ENCODE measurements at places on chromosomes 11 and 22.

DNA sequence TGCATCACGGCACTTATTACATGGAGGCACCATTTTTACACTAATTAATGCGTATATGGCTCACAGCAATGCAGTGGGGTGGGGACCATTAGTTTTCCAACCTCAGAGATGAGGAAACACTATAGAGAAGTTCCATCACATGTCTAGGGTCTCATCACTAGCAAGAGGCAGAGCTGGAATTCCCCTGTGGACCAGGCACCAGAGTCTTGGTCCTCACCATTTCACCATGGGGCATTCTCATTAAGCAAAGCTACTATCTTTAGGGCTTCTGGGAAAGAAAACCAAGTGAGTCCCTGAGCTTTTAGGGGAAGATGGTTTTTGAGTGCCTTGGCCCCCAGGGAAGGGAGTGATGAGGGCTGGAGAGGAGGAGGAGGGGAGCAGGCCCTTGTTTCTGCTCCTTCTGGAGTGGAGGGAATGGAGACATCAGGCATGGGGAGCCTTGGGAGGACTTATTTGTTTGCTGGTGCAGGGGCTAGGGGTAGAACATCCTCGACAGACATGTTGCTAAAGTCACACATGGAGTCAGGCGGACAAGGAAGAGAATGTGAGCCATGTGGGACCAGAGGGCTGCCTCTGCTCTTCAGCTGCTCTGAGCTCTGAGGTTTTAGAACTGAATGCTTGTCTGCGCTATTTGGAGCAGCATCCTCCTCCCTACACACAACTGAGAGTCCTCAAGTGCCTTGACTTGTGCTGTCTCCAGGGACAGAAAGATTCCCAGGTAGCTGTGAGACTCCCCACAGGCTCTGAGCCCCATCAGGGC lies 40.3 kb upstream of the ZBED5 start:
- DNase-seq = no peak

DNA sequence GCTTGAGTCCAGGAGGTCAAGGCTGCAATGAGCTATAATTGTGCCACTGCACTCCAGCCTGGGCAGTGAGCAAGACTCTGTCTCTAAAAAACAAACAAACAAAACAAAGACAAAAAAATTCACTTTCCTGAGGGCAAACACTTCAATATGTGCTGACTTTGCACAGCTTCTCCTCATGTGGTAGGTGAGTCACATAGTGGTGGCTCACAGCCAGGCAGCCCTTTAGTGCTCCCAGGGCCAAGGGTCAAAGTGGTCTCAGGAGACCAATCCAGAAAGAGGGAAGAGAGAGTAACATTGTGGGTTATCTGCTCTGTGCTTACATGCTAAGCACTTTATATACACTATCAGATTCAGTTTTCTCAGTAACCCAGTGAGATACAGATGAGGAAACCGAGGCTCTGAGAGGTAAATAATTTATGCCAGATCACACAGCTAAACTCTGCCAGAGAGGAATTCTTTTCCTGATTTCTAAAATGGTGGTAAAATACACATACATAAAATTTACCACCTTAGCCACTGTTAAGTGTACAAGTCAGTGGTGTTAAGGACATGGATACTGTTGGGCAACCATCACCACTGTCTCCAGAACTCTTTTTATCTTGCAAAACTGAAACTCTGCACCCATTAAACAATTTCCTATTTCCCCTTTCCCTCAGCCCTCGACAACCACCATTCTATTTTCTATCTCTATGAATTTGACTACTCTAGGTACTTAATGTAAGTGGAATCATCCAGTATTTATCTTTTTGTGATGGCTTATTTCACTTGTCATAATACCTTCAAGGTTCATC lies 231.7 kb upstream of the NARS2 start:
- no peak for DNase-seq

DNA sequence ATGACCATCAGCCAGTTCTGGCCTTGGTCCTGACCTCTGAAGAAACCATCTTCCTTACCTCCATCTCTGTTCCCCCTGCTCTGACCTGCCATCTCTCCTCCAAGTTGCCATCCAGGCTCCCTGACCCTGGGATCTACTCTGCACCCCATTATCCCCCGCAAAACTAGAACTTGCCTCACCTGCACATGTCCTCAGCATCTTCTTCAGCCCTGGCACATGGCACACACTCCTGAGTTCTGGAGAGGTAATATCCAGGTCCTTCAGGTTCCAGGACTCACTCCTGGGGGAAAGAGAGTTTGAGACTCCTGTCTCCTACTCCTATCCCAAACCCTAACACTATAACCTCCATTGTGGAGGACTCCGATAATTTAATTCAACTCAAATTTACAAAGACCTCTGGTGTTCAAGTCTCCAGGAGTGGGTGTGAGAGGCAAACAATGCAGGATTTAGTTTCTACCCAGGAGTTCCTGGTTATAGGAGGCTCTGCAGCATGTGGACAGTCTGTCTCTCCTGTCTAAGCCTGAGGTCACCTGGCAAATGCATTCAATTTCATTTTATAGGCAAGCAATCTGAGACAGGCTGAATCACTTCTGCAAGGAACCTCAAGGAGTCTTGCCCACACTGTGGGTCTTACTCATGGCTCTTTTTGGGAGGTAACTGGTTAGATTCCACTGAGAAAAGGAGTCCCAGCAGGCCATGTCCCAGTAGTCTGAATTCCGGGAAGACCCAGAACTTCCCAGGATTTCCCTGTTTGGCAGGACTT lies 7.3 kb downstream of the TRIM21 start:
- no peak for DNase-seq

DNA sequence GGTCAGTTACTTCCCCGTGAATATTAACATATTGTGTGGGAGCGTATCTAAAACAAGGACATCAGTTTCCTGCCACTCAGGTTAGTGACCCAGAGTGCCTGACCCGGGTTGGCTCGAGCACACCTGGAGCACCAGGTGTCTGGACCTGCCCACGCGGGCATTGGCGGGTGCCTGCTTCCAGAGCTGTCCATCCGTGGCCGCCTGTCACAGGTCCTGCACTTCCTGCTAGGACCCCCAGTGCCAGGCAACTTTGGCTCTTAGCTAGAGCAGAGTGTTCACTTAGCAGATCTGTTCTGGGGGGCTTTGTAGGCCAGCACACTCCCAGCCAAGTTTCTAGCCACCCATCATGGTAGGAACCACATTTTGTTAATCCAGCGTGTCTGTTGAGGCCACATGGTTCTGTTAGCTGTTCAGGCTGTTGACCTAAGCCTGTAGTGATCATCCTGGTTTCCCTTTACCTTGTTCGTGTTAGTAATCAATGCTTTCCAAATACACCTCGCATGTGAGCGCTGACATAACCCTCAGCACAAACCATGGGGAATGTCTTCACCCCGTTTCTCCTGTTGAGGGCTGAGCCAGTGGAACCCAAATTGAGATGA lies 29.5 kb downstream of the MOV10L1 start:
- no peak for DNase-seq

GRCh38 chr22:49569286-49570031 lies 258.2 kb downstream of the BRD1 start:
- DNase-seq = no peak

DNA sequence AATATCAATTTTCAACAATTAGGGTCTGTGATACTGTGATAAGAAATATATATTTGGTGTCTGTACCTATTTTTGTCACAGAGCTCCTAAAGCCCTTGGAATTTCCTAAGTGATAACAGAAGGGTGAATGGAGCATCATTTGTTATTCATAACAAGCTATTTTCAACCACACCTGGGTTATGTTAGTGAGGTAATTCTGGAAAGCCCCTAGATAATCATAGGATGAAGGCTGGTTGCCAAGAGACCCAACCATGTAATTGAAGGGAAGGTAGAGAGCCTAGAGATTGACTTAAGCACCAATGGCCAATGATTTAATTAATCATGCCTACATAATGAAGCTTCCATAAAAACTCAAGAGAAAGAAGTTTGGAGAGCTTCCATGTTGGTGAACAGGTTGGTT lies 109.4 kb downstream of the KIF18A start:
- DNase-seq = no peak

DNA sequence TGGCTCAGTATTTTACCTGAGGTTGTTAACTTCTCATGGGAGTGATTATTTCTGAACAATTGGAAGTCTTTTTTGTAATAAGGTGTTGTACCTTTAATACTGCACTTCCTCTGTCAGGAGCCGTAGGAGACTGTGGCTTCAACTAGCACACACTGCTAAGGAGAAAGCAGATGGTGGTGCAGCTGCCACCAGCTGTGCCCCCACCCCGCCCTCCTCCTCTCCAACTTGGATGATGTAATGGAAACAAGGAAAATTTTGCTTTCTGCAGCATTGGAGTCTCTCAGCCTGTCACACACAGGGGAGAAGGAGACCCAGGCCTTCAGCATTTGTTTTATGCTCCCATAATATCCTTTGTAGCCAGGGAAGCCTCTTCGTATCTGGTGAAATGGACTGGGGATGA lies 91.2 kb downstream of the TEAD1 start:
- DNase-seq = no peak

- DNase-seq = no peak
Measured at GRCh38 chr11:128878455-128878854, 11.4 kb upstream of the KCNJ1 start.

DNA sequence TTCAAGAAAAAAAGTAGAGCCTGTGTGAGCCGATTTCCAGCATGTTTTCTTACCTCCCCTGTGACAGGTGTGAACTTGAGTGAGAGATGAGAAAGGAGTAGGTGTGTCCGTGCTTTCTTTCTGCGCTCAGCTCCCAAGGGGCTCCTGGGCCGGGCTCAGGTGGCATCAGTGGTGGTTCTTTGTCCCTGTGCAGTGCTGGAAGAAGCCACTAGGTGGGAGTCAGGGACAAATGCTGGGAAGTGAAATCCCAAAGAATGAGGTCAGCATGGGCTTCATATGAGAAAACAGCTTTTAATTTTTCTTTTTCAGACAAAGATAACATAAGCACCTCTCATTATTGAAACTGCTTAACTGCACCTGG lies 57.8 kb downstream of the PPFIBP2 start:
- peak; percentile 69 for DNase-seq

- DNase-seq = no peak
Measured at GRCh38 chr11:72483412-72484186, 49.3 kb upstream of the CLPB start.

GRCh38 chr11:100769617-100770016 lies 82.5 kb downstream of the ARHGAP42 start:
- no peak for DNase-seq

- DNase-seq = no peak
Measured at GRCh38 chr11:117759305-117759704, 37.7 kb downstream of the DSCAML1 start.

DNA sequence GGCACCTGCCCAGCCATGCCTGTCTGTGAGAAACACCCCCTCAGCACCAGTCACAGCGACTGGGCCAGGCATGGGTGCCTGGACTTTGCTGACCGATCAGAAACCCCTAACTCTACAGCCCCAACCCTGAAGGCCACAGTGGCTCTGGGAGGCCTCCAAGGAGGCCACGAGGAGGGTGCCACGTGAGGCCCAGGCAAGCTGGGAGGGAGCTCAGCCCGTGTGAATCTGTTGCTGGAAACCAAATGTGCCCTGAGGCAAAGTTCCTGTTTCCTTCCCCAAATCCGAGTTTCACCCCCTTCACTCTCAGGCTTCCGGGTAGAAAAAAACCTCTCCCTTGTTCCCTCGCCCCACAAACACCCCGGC lies 1.3 kb downstream of the UNC93B1 start:
- no peak for DNase-seq

DNA sequence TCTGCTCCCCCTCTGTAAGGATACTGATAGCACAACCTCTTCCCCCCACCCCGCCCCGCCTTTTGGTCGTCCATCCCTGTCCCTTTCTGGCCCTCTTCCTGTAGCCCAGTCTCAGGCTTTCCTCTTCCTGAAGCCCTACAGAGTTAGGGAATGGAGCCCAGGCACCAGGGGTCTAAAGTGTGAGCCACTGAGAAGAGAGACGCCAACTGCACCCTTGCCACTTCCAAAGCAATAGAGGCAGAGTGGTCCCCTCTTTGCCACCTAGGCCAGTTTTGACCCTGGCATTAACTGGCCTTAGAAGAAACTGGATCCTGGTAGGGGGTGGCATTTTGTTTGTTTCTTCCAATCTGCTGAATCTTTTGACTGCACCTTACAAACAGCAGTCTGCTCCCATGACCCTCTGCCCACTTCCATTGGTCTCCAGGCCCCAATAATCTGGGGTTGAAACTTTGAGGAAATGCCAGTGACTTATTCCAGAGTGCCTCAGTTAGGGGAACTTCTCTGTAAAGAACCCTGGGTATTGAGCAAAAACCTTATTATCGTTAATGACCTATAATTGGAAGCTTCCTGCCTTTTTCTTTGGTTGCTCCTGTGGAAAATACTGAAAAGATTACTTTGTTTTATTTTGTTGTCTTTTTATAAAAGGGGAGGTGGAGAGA lies 9.7 kb upstream of the GRK2 start:
- DNase-seq = no peak

DNA sequence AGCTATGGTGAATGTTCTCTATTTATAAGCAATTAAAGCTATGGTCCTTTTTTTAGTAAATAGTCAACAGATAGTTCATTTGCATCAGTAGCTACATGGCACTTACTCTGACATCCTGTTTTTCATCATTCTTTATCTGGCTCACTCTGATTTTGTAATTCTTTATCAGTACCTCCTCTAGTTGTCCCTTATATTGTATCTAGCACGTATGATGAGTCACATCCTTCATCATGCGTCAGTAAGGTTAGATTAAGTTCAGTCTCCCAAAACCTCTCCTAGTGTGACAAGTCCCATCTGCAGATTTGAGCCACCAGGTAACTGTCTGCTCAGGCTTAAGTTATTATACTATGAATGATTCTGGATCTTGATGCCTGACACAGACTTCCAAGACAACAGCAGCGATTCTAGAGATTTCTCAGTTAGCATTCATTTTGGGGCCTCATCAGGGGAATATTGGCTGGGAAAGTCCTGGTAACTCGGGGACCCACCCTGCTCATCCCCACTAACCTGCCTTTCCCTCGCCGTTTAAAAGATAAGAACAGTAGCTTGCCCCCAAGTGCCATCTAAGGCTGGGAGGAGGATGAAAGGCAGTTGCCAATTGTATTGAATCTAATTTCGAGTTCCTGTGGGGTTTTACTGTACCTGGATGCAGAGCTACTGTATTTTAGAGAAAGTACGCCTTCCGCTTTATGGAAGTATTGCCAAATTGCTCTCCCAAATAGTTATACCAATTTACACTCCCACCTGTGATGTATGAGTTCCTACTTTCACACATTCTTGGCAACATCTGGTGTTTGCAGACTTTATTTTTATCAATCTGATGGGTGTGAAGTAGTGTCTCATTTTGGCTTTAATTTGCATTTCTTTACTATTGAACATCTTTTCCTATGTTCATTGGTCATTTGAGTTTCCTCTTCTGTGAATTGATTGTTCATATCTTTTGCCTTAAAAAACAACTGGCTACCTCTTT lies 55.9 kb downstream of the ZC3H12C start:
- DNase-seq = no peak

DNA sequence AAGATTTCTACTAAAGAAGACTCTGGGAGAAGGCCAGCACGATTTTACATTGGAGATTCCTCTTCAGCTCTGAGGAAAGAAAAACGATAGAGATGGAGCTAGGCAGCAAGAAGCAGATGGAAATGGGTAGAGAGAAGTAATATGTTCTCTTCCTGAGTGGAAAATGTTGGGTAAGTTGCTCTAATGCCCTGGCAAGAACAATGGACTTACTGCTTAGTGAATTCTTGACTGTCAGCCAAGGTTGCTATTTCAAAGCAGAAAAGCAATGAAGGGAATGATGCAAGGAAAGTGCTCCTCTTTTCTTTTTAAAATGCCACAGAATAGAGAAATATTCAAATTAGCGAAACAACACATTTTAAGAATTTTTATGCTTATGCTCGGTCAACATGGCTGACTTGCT lies 38.4 kb upstream of the CWF19L2 start:
- no peak for DNase-seq
